CD4-positive, alpha-beta T cell treated with Interferon gamma for 1 hour (primary cell): ENCODE measurements at places on chromosomes 5 and 9.

GRCh38 chr9:89405826-89406225, 87.5 kb downstream of the SECISBP2 start:
- no peak for DNase-seq

DNA sequence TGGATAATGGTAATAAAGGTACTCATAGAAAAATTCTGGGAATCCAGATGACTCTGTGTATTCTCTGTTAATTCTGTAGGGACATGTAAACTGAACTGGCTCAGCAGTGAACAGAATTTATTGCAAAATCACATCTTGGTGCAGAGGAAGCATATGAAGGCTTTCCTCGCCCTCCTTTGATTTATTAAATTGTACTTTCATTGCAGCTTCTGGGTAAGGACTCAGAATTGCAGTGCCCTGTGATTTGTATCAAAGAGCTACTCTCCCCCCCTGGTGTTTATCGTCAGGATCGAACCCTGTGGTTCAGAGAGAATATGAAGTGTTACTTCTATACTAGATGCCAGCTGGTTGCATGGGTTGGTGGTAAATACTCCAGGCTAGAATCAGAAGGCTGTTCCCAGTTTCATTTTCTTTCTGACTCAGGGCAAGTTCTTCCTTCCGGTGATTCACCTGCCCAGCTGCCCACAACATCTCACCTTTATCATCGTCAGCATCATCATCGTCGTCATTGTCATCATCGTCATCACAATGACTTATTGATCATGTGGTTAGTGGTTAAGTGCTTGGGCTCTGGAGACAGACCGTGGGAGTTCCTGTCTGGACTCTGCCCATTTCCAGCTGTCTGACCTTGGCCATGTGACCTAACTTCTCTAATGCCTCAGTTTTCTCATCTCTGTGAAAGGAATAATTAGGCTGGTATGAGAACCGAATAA, 238.8 kb downstream of the ARHGAP26 start:
- peak; percentile 89 for DNase-seq

- DNase-seq: no peak
Measured at GRCh38 chr9:125732562-125732961, 14.6 kb upstream of the PBX3 start.

- no peak for DNase-seq
Measured at GRCh38 chr9:99556998-99557397, 264.7 kb upstream of the NR4A3 start.

GRCh38 chr9:4489562-4489918, 728 bp upstream of the SLC1A1 start:
- DNase-seq: no peak

DNA sequence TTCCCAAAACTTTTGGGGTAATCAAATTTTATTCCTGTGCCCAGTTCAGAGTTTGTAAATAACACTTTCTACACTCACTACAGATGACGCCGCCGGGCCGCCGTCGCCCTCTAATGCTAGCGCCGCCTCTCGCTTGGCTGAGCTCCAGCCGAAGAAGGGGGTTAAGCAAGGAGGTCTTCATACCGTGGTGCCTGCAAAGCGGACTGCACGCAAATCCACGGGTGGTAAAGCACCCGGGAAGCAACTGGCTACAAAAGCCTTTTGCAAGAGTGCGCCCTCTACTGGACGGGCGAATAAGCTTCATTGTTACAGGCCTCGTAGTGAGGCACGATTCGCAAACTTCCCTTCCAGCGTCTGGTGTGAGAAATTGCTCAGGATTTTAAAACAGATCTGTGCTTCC, 280.4 kb downstream of the MEF2C start:
- no peak for DNase-seq

GRCh38 chr5:52846182-52846842, 58.6 kb downstream of the ITGA1 start:
- no peak for DNase-seq
